Mesothelial cell of epicardium (in vitro differentiated cells): ENCODE measurements at places on chromosomes 13 and 19. TPM values are rescaled to one million over a fixed set of nuclear protein-coding genes. Genes with fewer than 3 reads are reported as not detected.

- no peak overlapping the region for H3K27ac ChIP-seq
- peaks cover 40% of the 10 kb centered on the region for H3K36me3 ChIP-seq
- no peaks in the 10 kb centered on the region for H3K27me3 ChIP-seq
- no peak overlapping the region for H3K4me3 ChIP-seq
- DNase-seq, result no peak
Measured at GRCh38 chr19:33100894-33101644, 20.1 kb downstream of the GPATCH1 start.

DNA sequence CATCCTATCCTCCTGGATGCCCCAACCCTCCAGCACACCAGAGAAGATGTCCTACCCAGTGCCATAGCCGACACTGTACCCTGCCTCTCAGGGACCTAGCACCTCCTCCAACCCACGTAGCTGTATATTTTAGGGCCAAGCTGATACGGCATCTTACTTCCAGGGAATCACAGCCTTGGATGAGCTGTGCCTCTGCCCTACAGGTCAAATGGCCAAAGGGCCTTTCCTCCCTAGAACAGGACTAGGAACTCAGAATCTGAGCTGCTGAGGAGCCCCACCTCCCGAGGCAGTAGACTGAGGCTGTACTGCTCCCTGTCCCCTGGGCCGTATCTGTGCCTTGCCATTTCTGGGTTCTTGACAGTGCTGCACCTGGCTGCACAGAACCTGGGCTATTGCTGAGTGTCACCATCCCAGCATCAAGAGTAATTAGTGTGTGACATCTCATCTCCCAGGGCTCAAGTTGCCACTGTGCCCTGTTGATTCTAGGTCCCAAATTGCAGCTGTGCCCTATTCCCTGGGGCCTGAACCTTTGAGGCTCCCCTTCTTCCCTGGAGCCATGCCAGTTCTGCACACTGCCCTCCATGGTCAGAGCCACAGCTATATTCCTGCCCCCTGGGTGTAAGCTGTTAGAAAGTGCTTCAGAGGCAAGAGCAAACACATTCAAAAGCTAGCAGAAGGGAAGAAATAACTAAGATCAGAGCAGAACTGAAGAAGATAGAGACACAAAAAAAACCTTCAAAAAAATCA is 41.0 kb downstream of the VWA8 start:
- H3K4me3 ChIP-seq, result no peak overlapping the region
- H3K4me1 ChIP-seq, result peaks cover 10% of the 10 kb centered on the region
- H3K36me3 ChIP-seq, result peaks cover 35% of the 10 kb centered on the region

DNA sequence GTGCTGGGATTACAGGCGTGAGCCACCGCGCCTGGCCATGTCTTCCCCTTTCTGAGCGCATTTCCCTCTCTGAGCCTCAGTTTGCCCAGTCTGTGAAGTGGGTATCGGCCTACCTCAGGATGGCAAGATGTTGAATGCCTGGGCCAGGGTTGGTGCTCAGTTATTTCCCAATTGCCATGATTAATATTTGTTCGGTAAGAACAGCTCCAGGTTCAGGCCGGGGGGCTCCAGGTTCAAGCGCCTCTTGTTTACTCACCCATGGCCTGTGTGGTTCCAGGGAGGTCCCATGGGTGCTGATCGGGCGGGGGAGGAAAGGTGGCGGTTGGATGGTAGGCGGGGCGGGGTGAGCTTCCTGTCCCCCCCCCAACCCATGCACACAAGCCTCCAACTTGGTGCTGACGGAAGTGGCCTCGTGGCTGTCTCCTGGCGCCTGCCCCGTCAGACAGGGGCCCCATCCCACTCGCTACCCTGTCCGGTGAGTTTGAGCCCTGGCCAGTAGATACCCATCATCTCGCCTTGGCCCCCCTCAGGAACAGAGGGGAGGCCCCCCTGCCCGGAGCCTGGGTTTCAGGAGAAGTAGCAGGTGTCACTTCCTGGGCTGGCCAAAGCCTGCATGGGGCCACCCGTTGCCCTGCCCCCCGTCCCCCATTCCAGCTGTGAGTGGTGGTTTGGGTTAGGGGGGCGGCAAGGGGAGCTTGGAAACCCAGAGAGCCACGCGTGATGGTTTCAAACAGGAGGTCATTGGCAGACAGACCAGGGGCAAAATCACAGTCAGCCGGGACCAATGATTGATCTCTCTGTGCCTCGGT is at the start of gene FCHO1:
FCHO1 (plus strand) TSS at position 375 of the 809 bp plus-strand sequence. CDS start 3,688 bp downstream, outside the sequence.
- H3K27me3 ChIP-seq, result peaks cover 13% of the 10 kb centered on the region
- no peak within 1 kb of the TSS for H3K27ac ChIP-seq
- no peaks in the 10 kb centered on the region for H3K4me1 ChIP-seq
- H3K4me3 ChIP-seq, result no peak within 1 kb of the TSS
- H3K36me3 ChIP-seq, result no peaks in the 10 kb centered on the region

DNA sequence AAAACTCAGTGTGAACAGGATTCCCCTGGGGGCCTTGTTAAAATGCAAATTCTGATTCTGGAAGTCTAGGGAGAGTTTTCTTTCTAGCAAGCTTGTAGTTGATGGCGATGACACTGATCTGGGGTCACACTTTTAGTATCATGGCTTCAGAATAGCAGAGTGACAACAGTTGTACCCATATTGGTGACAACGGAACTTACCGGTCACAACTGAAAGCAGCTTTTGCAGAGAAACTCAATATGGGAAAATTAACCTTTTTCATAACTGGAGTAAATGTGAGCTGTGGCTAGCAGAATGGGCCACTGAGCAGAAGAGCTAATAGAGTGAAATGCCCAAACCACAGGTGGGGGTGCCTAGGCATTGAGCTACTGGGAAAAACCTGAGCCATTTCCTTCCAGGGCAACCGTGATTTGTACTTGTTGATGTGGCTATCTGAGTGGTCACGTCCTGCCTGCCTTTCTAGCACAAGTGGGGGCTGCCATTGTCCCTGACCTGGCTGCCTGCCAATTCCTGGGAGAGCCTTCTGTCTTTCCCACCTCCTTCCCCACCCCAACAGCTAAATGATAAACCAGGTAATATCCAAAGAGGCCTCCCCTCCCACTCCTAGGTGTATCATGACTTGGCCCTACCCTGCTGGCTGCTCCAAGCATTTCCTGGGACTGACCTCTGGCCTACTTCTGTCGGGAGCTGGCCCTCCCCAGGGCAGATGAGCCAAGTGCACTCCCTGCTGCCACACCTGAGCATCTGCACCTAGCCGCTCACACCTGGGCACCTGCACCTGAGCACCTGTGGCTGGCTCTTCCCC is 1.7 kb upstream of the SLC10A2 start:
- H3K4me1 ChIP-seq, result peaks cover 15% of the 10 kb centered on the region
- no peaks in the 10 kb centered on the region for H3K36me3 ChIP-seq
- no peak overlapping the region for H3K27ac ChIP-seq
- no peak overlapping the region for H3K4me3 ChIP-seq

- H3K27ac ChIP-seq, result no peak overlapping the region
- no peak for DNase-seq
- H3K4me1 ChIP-seq, result peaks cover 1% of the 10 kb centered on the region
Measured at GRCh38 chr13:80189889-80190597, 150.9 kb downstream of the SPRY2 start.

DNA sequence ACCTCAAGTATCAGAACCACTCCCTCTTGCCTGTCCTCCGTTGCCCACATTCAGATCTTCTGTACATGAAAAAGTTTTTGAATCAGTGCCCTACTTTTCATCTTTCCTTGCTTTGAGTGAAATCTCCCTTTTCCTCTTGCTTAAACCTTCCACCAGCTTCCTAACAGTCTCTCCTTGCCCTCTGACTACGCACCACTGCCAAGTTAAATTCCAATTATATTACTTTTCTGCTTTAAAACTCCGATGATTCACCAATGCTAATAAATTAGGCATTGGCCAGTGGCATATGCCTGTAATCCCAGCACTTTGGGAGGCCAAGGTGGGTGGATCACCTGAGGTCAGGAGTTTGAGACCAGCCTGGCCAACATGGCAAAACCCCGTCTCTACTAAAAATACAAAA is 30.7 kb upstream of the RFXAP start:
- no peaks in the 10 kb centered on the region for H3K27me3 ChIP-seq
- no peaks in the 10 kb centered on the region for H3K36me3 ChIP-seq
- H3K4me1 ChIP-seq, result no peaks in the 10 kb centered on the region
- H3K4me3 ChIP-seq, result no peak overlapping the region
- no peak for DNase-seq

- no peak overlapping the region for H3K4me3 ChIP-seq
- peaks cover 19% of the 10 kb centered on the region for H3K36me3 ChIP-seq
- H3K27ac ChIP-seq, result no peak overlapping the region
- no peaks in the 10 kb centered on the region for H3K4me1 ChIP-seq
Measured at GRCh38 chr19:14463747-14464146, 11.4 kb downstream of the PTGER1 start.

GRCh38 chr19:6721773-6722172 is 1.3 kb upstream of the C3 start:
- no peak for DNase-seq
- peak overlapping the region; percentile 17 for H3K27ac ChIP-seq
- peaks cover 23% of the 10 kb centered on the region for H3K4me1 ChIP-seq
- no peak overlapping the region for H3K4me3 ChIP-seq
- no peaks in the 10 kb centered on the region for H3K36me3 ChIP-seq
- H3K27me3 ChIP-seq, result peaks cover 5% of the 10 kb centered on the region

GRCh38 chr13:42420304-42420703 is 148.4 kb downstream of the AKAP11 start:
- no peak overlapping the region for H3K4me3 ChIP-seq
- DNase-seq, result no peak
- peaks cover 31% of the 10 kb centered on the region for H3K27me3 ChIP-seq
- H3K27ac ChIP-seq, result no peak overlapping the region
- H3K36me3 ChIP-seq, result peaks cover 3% of the 10 kb centered on the region

DNA sequence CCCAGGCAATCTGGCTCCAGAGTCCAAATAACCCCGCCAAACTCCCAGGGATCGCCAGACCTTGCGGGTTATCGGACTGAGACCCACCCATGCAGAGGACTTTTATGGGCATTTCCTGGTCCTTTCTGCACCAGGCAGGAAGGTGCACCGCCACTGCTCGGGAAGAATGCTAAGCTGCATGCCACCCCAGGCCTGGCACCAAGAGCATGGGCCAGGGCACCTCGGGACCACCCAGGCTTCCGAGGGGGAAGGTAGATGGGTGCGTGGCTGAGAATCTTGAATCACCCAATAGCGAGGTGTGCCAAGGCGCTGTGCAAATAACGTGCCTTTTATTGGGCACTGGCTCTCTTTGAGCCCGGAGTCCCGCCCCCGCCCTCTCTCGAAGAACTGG is 422 bp upstream of the ZNF575 start:
- peaks cover 16% of the 10 kb centered on the region for H3K4me1 ChIP-seq
- peaks cover 9% of the 10 kb centered on the region for H3K36me3 ChIP-seq
- H3K4me3 ChIP-seq, result peak overlapping the region; percentile 82
- no peaks in the 10 kb centered on the region for H3K27me3 ChIP-seq
- DNase-seq, result peak; percentile 53
- H3K27ac ChIP-seq, result peak overlapping the region; percentile 99

DNA sequence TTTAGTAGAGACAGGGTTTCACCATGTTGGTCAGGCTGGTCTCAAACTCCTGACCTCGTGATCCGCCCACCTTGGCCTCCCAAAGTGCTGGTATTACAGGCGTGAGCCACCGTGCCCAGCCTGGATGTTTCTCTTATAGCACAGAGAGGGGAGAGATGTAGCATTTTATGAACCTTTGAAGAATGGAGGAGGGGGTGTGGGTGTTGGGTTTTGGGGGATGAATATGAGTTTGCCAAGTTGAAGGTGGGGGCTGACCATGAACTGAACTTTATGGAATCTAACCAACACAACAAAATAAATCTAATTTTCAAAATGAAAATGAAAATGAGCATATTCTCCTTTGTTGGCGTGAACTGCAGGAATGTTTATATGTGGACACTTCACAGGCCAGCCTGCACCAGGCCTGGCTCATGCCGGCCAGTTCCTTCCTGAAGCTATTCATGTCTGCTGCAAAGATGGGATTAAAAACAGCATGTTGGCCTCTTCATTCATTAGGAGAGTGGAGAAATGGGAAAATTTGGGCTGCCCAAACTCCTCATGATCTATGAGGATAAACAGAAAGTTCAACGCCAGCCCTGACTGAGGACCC is 39.5 kb upstream of the HOMER3 start:
- no peak overlapping the region for H3K27ac ChIP-seq
- H3K4me1 ChIP-seq, result peaks cover 2% of the 10 kb centered on the region
- peaks cover 43% of the 10 kb centered on the region for H3K27me3 ChIP-seq

GRCh38 chr13:59488436-59488835 is 675.3 kb downstream of the DIAPH3 start:
- no peak overlapping the region for H3K4me3 ChIP-seq
- no peaks in the 10 kb centered on the region for H3K36me3 ChIP-seq
- H3K4me1 ChIP-seq, result peaks cover 17% of the 10 kb centered on the region
- no peak overlapping the region for H3K27ac ChIP-seq

TEX101 gene
- total RNA-seq, result not detected in 3 replicates

TINCR gene
- total RNA-seq, result 2.5 to 4.3 TPM (median 2.5 TPM) in 3 replicates

CFAP97D2 gene
- total RNA-seq, result not detected in 3 replicates

TIMM29 gene
- 25.5 to 31.5 TPM (median 26.8 TPM) in 3 replicates for total RNA-seq

SERPINE3 gene
- total RNA-seq, result 0.22 to 0.31 TPM in 2 of 3 replicates, not detected in the other

LHB gene
- total RNA-seq, result not detected in 3 replicates

FAM124A gene
- total RNA-seq, result 0.66 to 0.91 TPM (median 0.78 TPM) in 3 replicates

FLT1 gene
- total RNA-seq, result 4.9 to 6.5 TPM (median 5.5 TPM) in 3 replicates

SIGLEC8 gene
- total RNA-seq, result not detected in 3 replicates

FCER2 gene
- not detected in 3 replicates for total RNA-seq
